ENCODE measurements at places on chromosomes 7 and 10. TPM values are rescaled to one million over a fixed set of nuclear protein-coding genes. Genes with fewer than 3 reads are reported as not detected.

Gene ZC3HAV1
- total RNA-seq = 34.3 TPM

Gene NKX1-2
- total RNA-seq = 0.07 TPM

Gene ZDHHC4
- 54.0 TPM for total RNA-seq

Gene PIK3CG
- not detected for total RNA-seq

Gene NUTM2B
- 0.55 TPM for total RNA-seq

Gene MLXIPL
- 0.91 TPM for total RNA-seq

Gene PLXNA4
- total RNA-seq = 0.49 TPM

Gene SLIT1
- total RNA-seq = 0.06 TPM

Gene SFTPA1
- not detected for total RNA-seq

Data from A549 treated with ZK216348 at 1 μM for 4 hours (cell line).